ENCODE measurements at places on chromosomes 16 and 17.

- no peak for DNase-seq
Measured at GRCh38 chr17:3613124-3613523, 3.9 kb upstream of the TRPV1 start.

DNA sequence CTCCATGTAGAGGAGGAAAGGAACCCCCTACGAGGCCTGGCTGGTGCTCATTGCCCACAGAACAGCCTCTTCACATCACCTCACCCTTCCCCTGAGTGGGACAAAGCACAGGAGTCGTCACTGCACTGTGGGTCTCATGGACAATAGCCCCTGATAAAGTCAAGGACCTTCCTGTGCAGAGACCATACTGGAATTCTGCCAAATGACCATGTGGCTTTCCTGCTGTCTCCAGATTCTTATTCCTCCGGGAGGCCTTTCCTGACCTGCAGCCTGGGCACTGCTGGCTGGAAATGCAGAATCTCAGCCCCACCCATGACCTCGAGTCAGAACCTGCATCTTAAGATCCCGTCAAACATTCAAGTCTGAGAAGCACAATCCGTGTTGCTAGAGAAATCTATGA, 60.5 kb upstream of the ERN1 start:
- no peak for DNase-seq

GRCh38 chr16:71726476-71727315, 2.2 kb upstream of the PHLPP2 start:
- DNase-seq, result no peak

DNA sequence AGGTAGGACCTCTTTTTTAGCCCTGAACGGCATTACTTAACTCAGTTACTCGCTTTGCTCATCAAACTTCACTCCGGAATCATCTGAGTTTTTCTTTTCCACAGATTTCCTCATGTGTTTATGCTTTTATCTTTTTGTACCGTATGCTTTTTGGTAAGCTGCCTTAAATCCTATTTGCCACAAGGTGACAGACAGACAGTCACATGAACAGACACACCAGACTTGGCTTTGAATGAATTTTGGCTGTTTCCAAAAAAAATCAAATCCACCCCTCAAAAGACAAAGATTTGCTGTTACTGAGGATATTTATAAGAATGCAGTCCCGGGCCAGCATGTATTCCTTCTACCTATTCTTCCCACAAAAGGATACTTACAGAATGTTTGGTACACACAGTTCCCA, 10.9 kb downstream of the GAS7 start:
- no peak for DNase-seq

GRCh38 chr16:24668481-24669061, 60.9 kb upstream of the TNRC6A start:
- DNase-seq, result peak; percentile 57

- DNase-seq, result no peak
Measured at GRCh38 chr16:9099131-9099625, 7.7 kb downstream of the HAPSTR1 start.

DNA sequence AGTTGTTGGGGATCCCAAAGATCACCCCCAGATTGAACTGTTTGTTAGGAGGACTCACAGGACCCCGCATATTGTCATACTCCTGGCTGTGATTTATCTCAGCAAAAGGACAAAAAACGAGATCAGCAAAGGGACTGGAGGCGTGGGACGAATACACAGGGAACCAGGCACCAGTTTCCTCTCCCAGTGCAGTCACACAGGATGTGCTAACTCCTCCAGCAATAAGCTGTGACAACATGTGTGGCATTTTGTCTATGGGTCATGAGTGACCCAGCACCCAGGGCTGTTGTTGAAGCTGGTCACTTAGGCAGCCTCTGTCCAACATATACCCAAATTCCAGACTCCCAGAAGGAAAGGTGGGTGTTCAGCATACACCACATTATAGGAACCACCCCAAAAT, 60.9 kb downstream of the CPPED1 start:
- no peak for DNase-seq

DNA sequence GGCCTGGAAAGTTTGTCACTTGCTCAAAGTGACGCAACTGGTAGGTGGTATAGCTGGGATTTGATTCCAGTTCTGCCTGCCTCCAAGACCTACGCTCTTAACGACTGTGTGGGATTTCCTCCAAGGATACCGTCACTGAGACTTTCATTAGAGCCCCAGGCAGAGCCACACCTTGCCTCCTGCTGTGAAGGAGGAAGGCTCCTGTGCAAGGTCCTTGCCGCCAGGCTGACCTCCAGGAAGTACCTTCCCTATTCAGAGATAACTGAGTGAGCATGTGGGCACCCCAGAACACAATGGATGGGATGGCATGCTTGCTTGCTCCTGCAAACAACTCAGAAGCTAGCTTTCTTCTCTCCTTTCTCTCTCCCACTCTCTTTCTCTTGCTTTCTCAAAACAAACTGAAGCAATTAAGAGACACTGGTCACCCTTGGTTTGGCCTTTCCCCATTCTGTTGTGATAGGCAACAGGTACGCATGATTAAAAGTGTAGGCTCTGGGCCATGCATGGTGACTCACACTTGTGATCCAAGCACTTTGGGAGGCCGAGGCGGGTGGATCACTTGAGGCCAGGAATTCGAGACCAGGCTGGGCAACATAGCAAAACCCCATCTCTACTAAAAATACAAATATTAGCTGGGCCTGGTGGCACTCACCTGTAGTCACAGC, 30.7 kb downstream of the CACNG3 start:
- DNase-seq, result no peak
